Stimulated activated CD8-positive, alpha-beta memory T cell treated with anti-CD3 and anti-CD28 coated beads, Interleukin-15, amount 100 ng/mL, for 48 hours (primary cell): ENCODE measurements at places on chromosomes 7 and 10.

- no peak for DNase-seq
Observed at GRCh38 chr10:23280419-23281043, 64.1 kb downstream of the C10orf67 start.

- no peak for DNase-seq
Observed at GRCh38 chr7:98657736-98658135, 40.7 kb downstream of the NPTX2 start.

- DNase-seq = no peak
Observed at GRCh38 chr7:77532247-77532646, 4.8 kb upstream of the PTPN12 start.

GRCh38 chr7:86149024-86149665 lies 494.6 kb upstream of the GRM3 start:
- DNase-seq = no peak

DNA sequence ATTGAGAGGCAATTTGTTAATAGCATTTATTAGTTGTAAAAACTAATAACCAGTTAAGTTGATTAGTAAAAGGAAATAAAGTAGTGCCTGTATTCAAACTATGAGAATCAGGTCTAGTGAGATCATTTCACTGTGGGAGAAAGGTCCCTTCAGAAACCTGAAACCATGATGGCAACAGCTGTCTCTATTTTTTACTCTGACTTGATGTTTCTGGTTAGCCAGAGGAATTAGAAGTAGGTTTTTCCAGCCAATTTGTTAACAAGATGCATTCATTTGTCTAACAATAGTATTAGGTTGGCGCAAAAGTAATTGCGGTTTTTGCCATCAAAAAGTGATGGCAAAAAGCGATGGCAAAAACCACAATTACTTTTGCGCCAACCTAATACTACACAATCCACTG lies 272.2 kb upstream of the YAE1 start:
- no peak for DNase-seq

DNA sequence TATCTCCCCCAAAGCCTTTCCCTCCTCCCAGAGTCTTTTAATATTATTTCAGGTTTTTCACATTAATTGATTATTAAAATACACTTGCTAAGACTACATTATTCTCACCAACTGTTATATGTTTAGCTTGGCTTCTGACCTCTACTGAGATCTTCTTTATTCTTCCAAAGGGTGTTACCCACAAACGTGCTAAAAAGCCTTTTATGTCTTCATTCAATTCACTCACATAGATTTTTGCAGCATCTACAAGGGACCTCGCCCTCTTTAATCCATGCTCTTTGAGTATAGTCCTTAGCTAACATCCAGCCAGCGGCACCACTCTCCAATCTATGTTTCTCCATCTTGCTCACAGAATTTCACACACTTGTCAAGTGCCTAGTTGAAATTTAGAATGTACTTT lies 115.9 kb downstream of the HIPK2 start:
- DNase-seq = no peak

DNA sequence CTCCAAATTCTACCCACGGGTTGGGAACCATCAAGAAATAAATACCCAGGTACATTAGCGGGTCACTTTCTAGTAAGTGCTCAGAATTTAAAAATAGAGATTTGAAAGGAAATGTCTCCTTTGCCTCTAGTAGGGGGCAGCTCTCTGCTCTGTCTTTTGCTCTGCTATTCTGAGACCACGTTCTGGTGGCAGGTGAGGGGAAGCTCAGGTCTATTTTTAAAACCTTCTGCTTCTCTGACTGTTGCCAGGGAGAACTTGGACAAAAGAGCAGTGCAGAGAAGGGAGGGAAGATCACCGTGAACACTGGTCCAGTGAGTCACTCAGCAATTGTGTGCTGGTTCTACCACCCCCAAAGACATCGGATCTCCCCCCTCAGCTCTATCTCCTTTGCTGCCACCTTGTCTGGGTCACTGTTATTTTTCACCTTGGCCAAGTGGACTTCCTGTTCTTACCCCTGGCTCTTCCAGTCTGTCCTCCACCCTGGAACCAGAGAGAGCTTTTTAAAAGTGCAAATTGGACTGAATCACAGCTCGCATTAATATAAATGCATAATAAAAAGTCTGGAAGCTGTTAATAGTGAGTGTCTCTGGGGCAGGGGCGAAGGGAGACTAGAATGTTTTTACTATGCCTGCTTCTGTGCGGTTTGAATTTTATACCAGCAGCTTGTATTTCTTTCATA lies 72.4 kb upstream of the LOXL4 start:
- no peak for DNase-seq

DNA sequence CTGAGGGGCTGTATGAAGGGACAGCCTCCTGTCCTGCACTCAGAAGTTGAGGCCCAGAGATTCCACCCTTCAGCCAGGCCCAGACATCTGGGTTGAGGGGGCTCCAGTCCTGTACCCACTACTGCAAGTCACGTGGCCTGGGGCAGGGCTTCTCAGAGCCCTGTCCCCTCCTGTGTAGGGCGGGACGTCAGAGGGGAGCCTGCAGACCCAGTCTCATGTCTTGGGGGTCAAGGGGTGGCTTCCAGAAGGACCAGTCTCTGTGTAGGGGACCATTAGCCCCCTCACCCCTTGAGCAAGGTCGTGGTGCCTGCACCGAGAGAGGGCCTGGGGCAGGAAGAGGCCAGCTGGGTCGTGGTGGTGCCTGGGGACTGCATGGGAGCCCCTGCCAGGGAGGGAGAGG lies 593 bp upstream of the PILRA start:
- DNase-seq = no peak

GRCh38 chr7:37656913-37657530 lies 26.5 kb upstream of the GPR141 start:
- no peak for DNase-seq

DNA sequence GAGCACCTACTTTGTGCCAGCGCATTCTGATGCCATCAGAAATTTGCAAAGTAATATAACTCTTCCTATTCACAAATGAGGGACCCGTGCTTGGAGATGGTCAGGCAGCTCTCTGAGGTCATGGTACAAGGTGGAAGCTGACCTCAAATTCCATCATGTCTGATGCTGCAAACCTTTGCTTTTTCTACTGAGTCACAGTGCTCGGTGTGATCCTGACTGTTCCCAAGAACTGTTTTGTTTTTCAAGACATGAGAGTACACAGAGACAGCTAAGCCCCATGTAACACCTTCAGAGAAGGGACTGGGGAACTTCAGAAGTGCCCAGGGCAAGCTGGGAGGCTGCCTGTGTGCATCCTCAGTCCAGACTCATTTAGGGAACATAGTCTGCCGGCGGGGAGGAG lies 111.3 kb downstream of the FRMD4A start:
- no peak for DNase-seq

DNA sequence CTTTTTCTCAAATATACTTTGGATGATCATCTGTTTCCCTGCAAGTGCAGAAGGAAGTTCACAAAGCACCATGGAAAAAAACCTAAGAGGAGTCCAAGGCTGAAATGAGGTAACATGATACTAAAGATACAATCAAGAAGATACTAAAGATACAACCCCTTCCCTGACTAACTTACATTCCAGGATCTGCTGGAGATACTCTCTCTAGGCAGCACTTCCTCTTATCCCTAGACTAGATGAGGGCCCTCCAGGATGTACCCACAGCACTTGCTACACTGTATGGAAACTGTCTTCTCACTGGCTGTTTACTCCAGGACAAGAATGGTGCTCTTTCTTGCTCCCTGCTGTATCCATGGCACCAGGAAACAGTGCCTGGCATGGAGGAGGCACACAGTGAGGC lies 116.4 kb upstream of the NFE2L3 start:
- DNase-seq = no peak

DNA sequence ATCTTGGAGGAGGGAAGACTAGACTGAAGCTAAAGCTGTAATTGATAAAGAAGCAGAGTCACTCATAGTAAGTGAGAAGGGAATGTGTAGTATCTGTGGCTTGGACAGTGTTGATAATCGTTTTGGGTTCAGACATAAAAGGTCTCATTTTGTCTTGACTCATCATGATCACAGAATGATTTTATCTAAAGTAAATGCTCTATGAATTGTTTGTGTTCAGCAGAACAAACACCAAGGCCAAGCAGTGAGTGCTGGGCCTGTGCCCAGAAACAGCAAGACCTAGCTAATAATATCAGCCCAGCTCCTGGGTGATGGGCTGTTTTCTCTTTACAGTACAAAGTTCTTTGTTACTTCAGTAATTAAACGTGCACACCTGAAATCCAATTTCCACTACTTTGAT lies 26.7 kb upstream of the CD36 start:
- DNase-seq = no peak

- no peak for DNase-seq
Observed at GRCh38 chr10:89393898-89394297, 1.5 kb downstream of the IFIT1 start.

DNA sequence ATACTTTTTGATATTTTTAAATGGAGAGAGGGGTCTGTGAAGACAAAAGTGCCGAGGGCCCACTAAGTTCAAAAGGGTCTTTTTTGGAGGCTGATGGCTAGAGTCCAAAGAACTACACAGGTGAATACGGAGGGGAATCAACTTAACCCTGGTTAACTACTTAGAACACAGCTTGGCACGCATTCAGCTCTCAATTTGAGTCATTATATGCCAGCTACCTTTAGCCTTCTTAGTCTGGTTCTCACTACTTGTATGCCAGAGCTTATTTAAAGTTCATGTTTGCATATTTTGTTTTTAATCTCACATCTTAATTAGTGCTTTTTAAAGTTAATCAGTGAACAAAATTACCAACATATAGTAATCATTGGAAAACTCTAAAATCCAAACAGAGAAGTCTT lies 80.8 kb downstream of the VWDE start:
- DNase-seq = no peak

GRCh38 chr10:131569851-131570715 lies 258.6 kb upstream of the TCERG1L start:
- DNase-seq = no peak

DNA sequence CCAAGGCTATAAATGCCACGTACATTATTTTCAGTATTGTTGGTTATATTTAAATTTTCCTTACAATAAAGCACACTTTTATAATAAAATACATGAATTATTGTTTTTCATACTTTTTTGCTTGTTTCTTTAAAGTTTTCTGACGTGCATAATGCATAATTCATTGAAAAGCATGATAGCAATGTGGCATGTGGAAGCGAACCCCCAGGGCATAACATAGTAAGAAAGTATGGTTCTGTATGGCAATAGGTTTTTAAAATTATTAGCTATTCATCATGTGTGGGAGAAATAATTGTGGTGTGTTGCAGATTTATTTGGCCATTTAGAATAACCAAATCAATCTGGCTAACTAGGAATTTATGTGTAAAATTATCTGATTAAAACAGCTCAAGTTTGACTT lies 7.4 kb upstream of the HBP1 start:
- DNase-seq = no peak

DNA sequence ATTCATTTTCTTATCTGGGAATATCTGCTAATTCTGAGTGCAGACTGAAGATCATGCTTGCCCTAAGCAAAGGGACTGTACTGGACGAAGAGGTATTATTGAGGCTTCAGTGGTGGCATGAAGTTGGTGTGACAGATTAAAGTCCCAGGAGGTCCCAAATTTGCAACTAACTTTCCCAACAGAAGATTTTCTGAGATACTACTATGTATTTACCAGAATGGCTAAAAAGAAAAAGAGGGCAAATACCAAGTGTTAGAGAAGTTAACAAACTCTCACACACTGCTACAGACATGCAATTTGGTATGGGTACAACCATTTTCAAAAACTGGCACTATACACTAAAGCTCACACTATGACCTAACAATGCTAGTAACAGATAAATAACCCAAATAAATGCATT lies 28.3 kb downstream of the IDE start:
- DNase-seq = no peak

DNA sequence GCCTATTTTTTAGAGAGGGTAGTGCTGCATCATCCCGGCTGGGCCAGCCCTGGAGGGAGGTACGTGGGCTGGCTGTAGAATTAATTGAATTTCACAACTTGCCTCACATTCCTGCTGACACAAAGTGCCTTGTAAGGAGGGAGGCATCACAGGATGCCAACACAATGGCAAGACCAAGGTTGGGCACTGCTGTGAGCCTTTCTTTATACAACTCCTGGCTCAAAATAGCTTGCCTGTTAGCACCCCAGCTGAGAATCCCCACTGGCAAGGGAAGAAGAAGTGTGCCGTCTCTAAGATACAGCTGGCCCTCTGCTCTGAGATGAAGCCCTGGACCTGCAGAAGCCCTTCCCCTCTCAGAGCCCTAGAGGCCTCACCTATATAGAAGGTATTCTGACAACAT lies 873.9 kb downstream of the GRID1 start:
- no peak for DNase-seq

GRCh38 chr7:105559926-105560325 lies 21.4 kb downstream of the EFCAB10 start:
- no peak for DNase-seq

DNA sequence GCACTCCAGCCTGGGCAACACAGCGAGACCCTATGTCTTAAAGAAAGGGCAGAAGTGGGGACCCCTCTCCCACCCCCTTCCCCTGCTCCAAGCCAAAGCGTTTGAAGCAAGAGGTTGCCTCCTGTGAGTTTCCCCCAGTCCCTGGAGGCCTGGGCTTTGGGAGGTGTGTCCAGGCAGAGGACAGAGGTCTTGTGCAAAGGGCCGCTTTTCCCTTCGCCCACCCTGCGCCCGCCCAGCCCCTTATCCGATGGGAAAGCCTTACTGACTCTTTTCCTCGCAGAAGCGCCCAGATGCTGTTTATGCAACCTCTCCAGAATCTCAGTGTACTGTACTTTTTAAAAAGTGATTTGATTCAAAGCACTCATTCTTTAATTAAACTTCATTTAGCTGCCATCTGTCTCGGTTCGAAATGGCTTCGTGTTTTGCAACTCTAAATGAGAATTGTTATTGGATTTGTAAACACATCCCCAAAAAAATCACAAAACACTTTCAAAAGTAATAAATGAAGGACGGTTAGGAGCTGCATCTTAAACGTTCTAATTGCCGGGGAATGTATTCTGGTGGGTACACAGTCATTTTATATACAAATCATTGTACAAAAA lies 50.5 kb upstream of the GTF2I start:
- DNase-seq = no peak

DNA sequence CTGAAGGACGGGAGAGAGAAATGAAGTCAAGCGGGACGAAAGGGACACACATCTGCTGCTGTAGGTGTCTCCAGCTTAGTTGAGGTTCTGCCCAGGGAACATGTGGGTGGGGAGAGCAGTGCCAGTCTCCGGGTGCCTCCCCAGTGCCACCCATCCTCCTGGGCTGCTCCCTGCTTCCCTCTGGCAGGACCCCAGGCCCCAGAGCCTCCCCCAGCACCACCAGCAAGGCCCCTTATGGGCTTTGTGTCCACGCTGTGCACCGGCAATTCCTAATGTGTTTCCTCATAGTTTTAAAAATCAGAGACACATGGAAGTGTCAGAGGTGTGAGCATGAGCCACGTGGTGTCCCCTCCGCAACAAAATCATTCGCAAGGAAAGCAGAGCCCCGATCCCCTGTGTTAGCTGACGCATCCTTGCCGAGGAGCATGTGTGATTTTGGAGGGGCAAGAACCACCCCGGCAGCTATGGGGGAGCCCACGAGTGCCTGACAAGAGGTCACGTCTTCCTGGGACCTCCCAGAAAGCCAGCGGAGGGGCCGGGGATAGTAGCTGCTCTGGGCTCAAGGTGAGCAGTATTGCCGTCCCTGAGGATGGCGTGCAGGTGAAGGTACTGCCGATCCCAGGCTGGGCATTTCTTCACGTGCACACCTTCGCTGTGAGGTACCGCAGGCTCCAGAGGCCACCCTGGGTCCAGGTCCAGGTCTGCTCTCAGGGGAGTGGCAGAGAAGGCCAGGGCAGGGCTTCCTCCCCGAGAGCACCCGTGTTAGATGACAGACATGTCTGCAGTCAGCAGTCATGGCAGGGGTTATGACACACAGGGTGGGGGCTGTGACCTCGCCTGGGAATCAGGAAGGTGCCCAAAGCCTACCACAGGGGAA lies 448.2 kb upstream of the FOXK1 start:
- no peak for DNase-seq
